ENCODE measurements at places on chromosomes 7 and 10.

DNA sequence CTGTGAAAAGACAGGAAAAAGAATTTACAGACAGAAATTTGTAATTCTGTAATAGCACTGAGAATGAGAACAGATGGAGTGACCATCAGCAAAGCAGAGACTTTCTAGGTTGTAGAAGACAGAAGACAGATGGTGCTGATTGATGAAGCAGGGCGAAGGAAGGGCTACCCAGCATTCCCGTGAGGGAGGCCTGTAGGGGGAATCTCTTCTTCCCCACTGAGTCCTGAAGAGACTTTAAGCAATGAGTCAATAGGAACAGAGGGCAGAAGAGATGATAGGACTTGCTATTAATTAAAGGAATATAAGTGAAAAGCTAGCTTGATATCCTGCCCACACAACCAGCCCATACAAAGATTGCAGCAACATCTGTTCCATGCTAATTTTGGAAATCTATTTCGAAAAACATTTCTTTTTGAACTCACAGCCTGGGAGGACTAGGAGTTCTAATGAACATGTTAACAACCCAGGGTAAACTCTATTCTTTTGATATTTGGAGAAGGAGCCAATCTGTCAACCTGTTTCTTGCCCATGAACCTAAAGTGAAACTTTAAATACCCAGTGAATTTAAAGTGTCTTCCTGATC is 44.1 kb downstream of the RALA start:
- DNase-seq = peak; percentile 76

DNA sequence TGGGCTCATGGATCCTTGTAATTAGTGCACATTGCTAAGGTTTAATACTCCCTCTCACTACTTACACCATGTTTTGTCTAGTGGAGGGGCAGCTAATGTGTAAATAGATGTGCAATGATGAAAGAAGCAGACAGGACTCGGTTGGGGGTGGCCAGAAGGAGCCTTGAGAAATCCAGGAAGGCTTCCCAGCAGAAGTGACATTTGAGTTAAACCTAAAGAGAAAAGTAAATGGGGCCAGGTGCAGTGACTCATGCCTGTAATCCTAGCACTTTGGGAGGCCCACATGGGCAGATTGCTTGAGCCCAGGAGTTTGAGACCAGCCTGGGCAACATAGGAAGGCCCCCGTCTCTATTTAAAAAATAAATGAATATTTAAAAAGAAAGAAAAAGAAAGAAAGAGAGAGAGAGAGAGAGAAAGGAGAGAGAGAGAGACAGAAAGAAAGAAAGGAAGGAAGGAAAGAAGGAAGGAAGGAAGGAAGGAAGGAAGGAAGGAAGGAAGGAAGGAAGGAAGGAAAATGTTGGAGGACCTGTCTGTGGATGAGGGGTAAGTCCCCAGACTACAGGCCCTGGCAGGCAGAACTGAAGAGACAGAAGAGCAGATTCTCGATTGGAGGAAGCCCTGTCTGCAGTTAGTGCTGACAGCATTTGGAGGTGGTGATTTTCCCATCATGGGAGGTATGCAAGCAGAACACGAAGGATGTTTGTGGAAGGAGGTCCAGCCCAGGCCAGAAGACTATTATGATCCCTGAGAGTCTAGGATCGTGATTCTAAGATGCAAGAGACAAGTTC is 3.6 kb downstream of the ELN start:
- no peak for DNase-seq

- DNase-seq = peak; percentile 91
Measured at GRCh38 chr7:107594961-107595737, 15.1 kb downstream of the BCAP29 start.

DNA sequence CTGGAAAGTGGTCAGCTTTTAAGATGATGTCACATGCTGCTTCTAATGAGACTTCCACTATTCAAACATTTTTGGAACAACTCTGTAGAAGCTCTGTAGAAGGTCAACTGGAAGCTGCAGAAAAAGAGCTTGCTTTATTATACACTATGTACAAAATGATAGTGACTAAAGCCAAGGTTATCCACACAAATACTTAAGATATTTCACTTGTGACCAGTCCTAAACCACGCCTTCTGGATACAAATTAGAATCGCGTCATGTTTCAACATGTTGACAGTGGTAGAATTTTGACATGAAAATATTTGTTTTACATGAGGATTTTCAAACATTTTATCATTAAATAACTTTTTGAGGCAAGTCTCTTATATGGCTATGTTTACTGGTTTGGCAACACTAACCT is 499.6 kb upstream of the PHF14 start:
- DNase-seq = no peak

DNA sequence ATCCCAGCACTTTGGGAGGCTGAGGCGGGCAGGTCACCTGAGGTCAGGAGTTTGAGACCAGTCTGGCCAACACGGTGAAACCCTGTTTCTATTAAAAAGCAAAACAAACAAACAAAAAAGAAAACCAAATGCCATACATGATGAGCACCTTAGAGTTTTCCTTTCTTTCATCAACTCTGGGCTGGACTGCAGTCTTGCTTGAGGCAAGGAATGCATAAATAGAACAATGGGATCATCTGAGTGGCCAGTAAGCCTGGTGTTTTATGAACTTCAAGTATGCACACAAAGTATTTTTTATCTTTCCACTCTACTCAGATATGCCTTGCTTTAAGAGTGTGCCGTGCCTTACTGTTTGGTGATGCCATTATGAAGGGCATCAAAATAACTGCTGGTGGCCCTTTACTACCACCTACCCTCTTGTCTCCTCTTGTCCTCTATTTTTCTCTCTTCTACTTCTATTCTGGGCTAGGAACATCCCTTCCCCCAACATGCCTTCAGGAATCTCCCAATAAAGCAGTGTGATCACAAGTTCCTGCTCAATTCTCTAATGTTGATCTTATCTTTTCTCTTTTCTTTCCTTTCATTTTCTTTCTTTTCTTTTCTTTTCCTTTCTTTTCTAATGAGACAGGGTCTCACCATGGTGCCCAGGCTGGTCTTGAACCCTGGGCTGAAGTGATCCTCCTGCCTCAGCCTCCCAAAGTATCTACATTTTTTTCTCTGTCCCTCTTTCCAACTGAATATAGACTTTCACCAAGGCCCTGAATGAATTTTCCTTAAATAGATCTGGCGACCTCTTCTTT is 10.2 kb downstream of the SCD start:
- DNase-seq = no peak

GRCh38 chr7:155187061-155187785 is 110.5 kb upstream of the INSIG1 start:
- DNase-seq = no peak

DNA sequence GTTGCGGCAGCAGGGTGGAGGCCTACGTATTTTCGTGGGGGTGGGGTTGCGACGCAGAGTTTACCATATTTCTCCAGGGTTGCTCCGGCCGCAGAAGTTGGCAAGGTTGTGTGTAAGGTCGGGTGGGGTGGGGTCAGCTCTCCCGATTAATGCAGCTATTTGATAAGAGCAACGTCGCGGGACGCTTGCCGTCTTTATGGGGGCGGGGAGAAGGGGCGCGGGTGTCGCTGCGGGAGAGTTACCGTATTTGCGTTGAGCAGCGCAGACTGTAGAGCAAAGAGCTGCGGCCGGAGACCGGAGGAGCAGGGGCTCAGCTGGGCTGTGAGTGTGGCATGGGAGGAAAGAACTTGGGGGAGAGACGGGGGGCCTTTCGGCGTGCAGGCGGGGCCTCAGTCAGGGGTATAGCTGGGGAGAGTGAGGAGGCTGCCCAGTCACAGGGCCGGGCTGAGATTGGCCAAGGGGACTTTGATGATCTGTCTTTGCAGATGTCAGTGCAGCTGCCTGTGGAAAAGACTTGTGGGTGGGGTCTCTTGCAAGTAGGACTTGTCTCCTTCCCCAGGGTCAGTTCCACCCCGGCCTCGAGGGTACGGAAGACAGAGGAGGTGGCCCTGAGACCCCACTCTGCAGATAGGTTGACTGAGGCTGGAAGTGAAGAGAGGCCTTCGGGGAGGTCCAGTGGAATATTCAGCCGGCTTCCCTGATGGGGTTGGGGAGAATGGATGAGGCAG is 26.6 kb downstream of the ZNF775 start:
- DNase-seq = no peak

- peak; percentile 83 for DNase-seq
Measured at GRCh38 chr7:44073664-44074348, 8.4 kb upstream of the PGAM2 start.

Data from foreskin fibroblast (primary cell).